ENCODE measurements at places on chromosomes 7 and 10. TPM values are rescaled to one million over a fixed set of nuclear protein-coding genes. Genes with fewer than 3 reads are reported as not detected.

- peaks cover 9% of the 10 kb centered on the region for H3K27me3 ChIP-seq
- H3K4me3 ChIP-seq, result no peak overlapping the region
- no peak for DNase-seq
- peaks cover 13% of the 10 kb centered on the region for H3K4me1 ChIP-seq
- peaks cover 3% of the 10 kb centered on the region for H3K36me3 ChIP-seq
- H3K27ac ChIP-seq, result no peak overlapping the region
Measured at GRCh38 chr7:130346177-130346905, 1.7 kb downstream of the CPA5 start.

- no peak for DNase-seq
- no peaks in the 10 kb centered on the region for H3K27me3 ChIP-seq
- peaks cover 17% of the 10 kb centered on the region for H3K36me3 ChIP-seq
- no peak overlapping the region for H3K27ac ChIP-seq
Measured at GRCh38 chr7:158655931-158656441, 48.6 kb downstream of the NCAPG2 start.

DNA sequence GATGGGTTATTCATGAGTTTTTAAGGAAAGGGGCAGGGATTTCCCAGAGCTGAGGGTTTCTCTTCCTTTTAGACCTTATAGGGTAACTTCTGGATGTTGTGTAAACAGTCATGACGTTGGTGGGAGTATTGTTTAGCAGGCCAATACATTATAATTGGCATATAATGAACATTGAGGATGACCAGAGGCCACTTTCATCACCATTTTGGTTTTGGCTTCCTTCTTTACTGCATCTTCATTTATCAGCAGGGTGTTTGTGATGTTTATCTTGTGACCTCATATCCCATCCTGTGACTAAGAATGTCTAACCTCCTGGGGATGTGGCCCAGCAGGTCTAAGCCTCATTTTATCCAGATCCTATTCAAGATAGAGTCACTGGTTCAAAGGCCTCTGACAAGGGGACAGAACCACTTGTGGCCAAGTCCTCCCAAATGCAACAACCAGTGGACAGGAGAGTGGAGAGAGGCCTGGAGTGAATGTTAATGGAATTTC lies 77.3 kb upstream of the RPA3 start:
- H3K36me3 ChIP-seq, result peaks cover 4% of the 10 kb centered on the region
- peaks cover 2% of the 10 kb centered on the region for H3K27me3 ChIP-seq
- DNase-seq, result no peak
- no peak overlapping the region for H3K4me3 ChIP-seq
- peaks cover 6% of the 10 kb centered on the region for H3K4me1 ChIP-seq

The ADARB2 gene
- total RNA-seq, result 54.9 TPM

- peaks cover 4% of the 10 kb centered on the region for H3K27me3 ChIP-seq
- H3K27ac ChIP-seq, result no peak overlapping the region
- no peak for DNase-seq
- H3K4me1 ChIP-seq, result no peaks in the 10 kb centered on the region
- H3K36me3 ChIP-seq, result peaks cover 21% of the 10 kb centered on the region
- H3K4me3 ChIP-seq, result no peak overlapping the region
Measured at GRCh38 chr7:64359543-64359942, 45.8 kb downstream of the ZNF736 start.

The NPSR1 gene
- total RNA-seq, result not detected

The DPY19L1 gene
- total RNA-seq, result 33.6 TPM

- H3K36me3 ChIP-seq, result peaks cover 4% of the 10 kb centered on the region
- H3K27ac ChIP-seq, result no peak overlapping the region
- H3K4me3 ChIP-seq, result no peak overlapping the region
- DNase-seq, result no peak
- H3K27me3 ChIP-seq, result peaks cover 12% of the 10 kb centered on the region
Measured at GRCh38 chr7:50962281-50962883, 179.7 kb upstream of the GRB10 start.

GRCh38 chr7:82443547-82444219 lies at the start of gene CACNA2D1:
TSS of gene CACNA2D1 (minus strand) at chr7:82443777.
- H3K27me3 ChIP-seq, result peaks cover 6% of the 10 kb centered on the region
- peak within 1 kb of the TSS; percentile 94 for H3K4me3 ChIP-seq
- H3K36me3 ChIP-seq, result no peaks in the 10 kb centered on the region
- H3K4me1 ChIP-seq, result peaks cover 9% of the 10 kb centered on the region

The KRIT1 gene
- 39.2 TPM for total RNA-seq

GRCh38 chr10:86953747-86954680 lies 3.4 kb downstream of the MMRN2 start:
- peaks cover 63% of the 10 kb centered on the region for H3K4me1 ChIP-seq
- peak overlapping the region; percentile 83 for H3K27ac ChIP-seq
- DNase-seq, result peak; percentile 63
- peaks cover 11% of the 10 kb centered on the region for H3K27me3 ChIP-seq
- peaks cover 38% of the 10 kb centered on the region for H3K36me3 ChIP-seq

DNA sequence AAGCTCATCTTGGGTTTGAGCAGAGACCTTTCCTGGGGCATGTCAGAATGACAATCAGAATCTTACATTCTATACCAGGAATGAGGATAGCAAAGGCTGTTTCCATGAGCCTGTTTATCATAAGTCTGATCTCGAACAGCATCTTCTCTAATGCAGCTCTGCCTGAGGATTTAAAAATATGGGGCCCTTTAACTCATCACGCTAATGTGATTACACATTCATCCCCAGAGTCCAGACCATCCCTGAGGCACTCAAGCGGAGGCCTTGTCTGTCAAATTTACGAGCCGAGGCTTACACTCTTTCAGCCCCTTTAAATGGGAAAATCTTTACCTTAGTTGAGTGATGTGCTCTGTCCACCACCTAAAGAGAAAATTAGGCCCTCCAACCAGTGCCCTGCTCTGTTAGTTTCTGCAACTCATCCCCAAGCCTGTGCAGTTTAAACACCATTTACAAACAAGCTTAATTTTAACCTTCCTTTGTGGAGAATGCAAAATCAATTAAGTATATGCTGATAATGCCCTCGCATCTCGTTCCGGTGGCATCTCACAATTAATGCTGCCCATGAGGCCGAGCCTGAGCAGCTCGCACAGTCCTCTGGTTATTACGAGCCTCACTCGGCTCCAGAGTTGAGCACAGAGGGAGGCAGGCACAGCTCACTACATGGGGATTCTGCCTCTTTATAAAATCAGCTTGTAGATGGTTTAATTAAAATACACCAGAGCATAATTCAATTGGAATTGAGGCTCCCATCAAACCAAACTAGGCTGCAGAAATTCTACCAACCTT lies 16.0 kb downstream of the CHST15 start:
- peaks cover 14% of the 10 kb centered on the region for H3K36me3 ChIP-seq
- H3K27me3 ChIP-seq, result peaks cover 3% of the 10 kb centered on the region
- no peak overlapping the region for H3K4me3 ChIP-seq
- H3K27ac ChIP-seq, result no peak overlapping the region

DNA sequence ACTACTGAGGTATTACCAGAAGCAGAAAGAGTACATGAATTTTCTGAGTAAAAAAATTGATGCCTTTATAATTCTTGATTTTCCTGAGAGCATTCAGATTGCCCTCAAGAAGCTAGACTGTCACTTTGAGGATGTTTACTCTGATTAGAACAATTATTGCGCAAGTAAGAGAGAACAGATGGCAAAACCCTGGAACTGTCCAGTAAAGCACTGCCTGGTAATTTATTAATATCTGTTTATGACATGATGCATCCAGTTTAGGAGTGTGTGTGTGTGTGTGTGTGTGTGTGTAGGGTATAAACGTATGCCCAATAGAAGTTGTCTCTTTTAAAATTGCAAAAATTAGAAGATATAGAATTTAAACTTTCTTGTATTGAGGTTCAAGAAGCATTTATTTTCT lies 379.7 kb downstream of the PHTF2 start:
- H3K4me1 ChIP-seq, result no peaks in the 10 kb centered on the region
- no peak overlapping the region for H3K27ac ChIP-seq
- no peaks in the 10 kb centered on the region for H3K27me3 ChIP-seq
- H3K36me3 ChIP-seq, result no peaks in the 10 kb centered on the region
- no peak overlapping the region for H3K4me3 ChIP-seq
- DNase-seq, result no peak

The PLPP4 gene
- total RNA-seq, result not detected

- no peak overlapping the region for H3K27ac ChIP-seq
- no peaks in the 10 kb centered on the region for H3K36me3 ChIP-seq
- no peak overlapping the region for H3K4me3 ChIP-seq
- H3K4me1 ChIP-seq, result peaks cover 10% of the 10 kb centered on the region
- DNase-seq, result no peak
Measured at GRCh38 chr10:4475827-4476490, 350.0 kb upstream of the AKR1E2 start.

- no peak overlapping the region for H3K4me3 ChIP-seq
- no peaks in the 10 kb centered on the region for H3K36me3 ChIP-seq
- DNase-seq, result no peak
- H3K27ac ChIP-seq, result no peak overlapping the region
Measured at GRCh38 chr7:125065546-125065945, 135.9 kb upstream of the POT1 start.

- H3K4me3 ChIP-seq, result no peak overlapping the region
- peaks cover 16% of the 10 kb centered on the region for H3K4me1 ChIP-seq
- DNase-seq, result no peak
- peaks cover 11% of the 10 kb centered on the region for H3K36me3 ChIP-seq
Measured at GRCh38 chr10:11256896-11257295, 239.2 kb downstream of the CELF2 start.

DNA sequence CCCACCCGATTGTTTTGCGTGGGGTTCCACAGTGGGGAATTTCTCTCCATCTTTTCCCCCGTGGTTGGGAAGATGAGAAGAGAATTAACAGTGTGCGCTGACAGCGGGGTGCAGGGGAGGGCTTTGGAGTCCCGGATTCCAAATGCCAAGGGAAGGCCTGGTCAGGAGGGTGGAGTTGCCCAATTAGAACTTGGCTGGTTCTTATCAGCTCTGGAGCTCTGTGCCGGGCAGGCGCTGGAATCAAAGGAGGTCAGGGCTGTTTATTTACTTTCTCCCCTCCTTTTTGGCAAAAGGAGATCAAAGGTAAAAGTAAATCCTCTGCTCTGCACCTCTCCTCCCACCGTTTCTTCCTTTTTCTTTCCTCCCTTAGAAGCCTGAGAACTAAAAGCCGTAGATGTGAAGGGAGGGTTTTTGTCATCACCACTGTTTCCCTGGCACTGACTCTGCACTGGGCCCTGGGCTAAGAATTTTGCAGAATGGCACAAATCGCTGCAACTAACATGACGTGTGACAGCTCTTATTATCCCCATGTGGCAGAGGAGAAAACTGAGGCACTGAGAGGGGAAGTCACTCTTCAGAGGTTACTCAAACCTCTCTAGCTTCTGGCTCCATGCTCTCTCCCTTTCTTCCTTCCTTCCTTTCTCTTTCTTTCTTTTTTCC lies 95.2 kb upstream of the ZNF716 start:
- no peaks in the 10 kb centered on the region for H3K4me1 ChIP-seq
- H3K27ac ChIP-seq, result no peak overlapping the region
- no peak for DNase-seq
- no peak overlapping the region for H3K4me3 ChIP-seq
- H3K36me3 ChIP-seq, result peaks cover 19% of the 10 kb centered on the region
- H3K27me3 ChIP-seq, result peaks cover 10% of the 10 kb centered on the region

DNA sequence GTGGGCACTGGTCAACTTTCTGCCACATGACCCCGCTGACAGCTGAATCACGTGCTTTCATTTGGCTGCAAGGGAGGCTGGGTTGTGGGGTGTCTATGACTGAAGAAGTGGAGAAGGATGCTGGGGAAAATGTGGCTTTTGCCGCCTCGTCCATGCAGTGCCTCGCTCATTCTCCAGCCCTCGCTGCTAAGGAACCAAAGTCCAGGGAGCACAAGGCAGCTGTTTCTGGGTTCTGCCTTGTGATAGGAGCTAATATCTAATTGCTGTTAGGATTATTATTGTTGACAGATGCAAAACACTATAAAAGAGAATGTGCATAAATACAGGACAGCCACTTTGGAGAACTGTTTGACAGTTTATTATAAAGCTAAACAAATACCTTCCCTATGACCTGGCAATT lies 4.9 kb upstream of the CAMK2B start:
- DNase-seq, result no peak
- no peaks in the 10 kb centered on the region for H3K36me3 ChIP-seq
- H3K27ac ChIP-seq, result no peak overlapping the region
- peaks cover 6% of the 10 kb centered on the region for H3K27me3 ChIP-seq

DNA sequence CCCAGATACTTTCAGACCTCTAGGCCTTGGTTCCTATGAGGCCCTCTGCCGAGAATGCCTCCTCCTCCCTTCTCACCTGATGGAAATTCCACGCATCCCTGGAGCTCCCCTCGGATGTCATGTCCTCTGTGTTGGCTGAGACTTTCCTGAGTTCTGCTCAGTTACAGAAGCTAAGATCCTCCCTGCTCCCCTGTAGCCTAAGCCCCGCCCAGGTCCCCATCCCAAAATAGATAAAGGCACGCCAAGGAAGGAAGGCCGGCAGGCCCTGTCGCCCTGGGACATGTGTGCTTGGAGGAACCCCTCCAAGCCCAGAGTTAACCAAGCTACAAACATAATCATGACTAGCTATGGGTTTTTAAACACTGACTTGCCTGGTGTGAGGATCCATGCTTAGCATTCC lies 123.5 kb downstream of the SORBS1 start:
- H3K36me3 ChIP-seq, result peaks cover 27% of the 10 kb centered on the region
- no peak for DNase-seq
- peaks cover 14% of the 10 kb centered on the region for H3K27me3 ChIP-seq
- H3K27ac ChIP-seq, result no peak overlapping the region
- H3K4me3 ChIP-seq, result no peak overlapping the region

GRCh38 chr7:31437250-31437865 lies 76.5 kb upstream of the ITPRID1 start:
- no peak for DNase-seq
- H3K4me1 ChIP-seq, result peaks cover 9% of the 10 kb centered on the region
- H3K4me3 ChIP-seq, result no peak overlapping the region
- no peaks in the 10 kb centered on the region for H3K36me3 ChIP-seq
- peaks cover 2% of the 10 kb centered on the region for H3K27me3 ChIP-seq

DNA sequence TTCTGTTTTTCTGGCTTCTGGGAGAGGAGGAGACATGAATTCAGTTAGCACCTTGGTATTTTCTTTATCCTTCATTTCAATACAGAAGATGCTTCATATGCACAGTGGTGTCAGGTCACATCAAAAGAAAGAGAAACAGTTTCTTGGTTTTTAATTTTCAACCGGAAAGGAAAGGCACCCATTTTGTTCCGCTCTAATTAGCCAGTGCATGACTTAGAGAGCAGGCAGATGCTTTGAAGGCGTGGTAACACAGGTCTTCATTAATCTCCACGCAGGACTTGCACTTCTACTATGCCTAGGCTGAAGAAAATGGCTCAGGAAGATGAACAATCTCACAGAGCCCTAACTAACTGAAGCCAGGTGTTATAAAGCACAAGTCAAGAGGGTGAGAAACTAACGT lies 70.4 kb upstream of the ATRNL1 start:
- peaks cover 6% of the 10 kb centered on the region for H3K27me3 ChIP-seq
- H3K4me1 ChIP-seq, result no peaks in the 10 kb centered on the region
- H3K4me3 ChIP-seq, result no peak overlapping the region
- DNase-seq, result no peak
- H3K27ac ChIP-seq, result no peak overlapping the region

- DNase-seq, result no peak
- H3K27me3 ChIP-seq, result peaks cover 3% of the 10 kb centered on the region
- H3K36me3 ChIP-seq, result no peaks in the 10 kb centered on the region
Measured at GRCh38 chr7:50205011-50205410, 99.5 kb upstream of the IKZF1 start.

The C10orf95 gene
- total RNA-seq, result 0.18 TPM
